ENCODE measurements at places on chromosomes 3 and 15.
A peak's percentile ranks its signal among the peaks of the same experiment; 100 is the strongest.

DNA sequence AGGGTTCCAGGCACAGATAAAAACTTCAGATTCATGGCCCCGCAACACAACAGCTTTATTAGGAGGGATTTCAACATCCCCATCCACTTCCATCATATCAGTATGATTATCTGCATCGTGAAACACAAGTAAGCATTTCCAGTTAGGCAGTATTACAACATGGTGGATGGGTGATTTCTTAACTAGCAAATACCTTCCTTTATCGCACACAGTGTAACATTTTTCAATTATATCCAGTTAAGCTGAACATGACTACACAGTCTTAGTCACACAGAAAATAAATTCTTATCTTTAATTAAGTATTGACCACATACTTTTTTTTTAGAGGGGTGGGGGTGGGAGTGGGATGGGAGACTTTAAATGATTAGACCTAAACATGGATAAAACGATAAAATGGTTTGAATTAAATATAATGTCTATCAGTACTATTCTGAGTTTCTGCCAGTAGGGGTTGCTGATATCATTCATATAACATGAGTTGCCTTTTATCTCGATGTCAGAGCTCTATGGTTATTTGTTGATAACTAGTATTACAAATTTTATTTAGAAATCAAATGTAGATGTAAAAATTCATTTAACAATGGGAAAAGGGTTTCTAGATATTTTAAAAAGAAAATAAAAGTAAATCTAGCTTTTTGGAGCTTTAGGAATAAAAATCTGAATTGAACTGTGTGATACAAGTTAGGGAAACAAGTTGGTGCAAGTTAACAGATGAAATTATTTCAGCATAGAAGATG, 146.6 kb downstream of the TBL1XR1 start:
- peak; percentile 59 for DNase-seq

DNA sequence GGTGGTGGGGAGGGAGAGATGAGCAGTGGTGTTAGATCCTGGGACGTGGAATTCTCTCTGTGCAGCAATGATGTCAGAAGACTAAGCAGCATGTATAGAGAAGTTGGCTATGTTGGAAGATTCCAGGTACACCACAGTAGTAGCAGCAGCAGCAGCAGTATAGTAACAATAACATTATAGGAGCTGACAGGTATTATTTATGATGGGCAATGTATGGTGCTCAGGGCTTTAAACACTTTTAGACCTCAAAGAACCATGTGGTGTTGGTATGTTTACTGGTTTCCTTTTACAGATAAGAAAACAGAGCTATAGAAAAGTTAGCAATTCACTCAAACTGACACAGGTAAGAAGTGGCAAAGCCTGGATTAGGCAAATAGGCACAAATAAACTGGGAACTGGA, 103.9 kb downstream of the CCNL1 start:
- no peak for DNase-seq

- no peak for DNase-seq
Observed at GRCh38 chr3:173745952-173746682, 348.6 kb downstream of the NLGN1 start.

DNA sequence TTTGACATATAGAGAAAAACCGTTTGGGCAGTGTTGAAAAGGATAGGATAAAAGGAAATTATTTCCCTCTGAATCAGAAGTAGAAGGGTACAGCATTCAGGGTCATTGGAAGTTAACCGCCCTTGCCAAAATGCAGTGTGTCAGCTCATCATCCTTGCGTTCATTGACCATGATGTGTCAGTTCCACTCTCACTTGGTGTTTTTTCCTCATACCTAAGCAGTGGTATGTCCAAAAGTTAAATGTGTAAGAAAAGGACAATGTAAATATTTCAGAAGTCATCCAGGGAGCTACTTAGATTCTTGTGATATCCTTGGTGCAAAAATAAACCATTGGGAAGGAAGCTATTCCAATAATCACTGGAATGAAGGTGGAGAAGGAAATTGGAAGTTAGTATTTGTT, 50.7 kb downstream of the MAP6D1 start:
- no peak for DNase-seq

DNA sequence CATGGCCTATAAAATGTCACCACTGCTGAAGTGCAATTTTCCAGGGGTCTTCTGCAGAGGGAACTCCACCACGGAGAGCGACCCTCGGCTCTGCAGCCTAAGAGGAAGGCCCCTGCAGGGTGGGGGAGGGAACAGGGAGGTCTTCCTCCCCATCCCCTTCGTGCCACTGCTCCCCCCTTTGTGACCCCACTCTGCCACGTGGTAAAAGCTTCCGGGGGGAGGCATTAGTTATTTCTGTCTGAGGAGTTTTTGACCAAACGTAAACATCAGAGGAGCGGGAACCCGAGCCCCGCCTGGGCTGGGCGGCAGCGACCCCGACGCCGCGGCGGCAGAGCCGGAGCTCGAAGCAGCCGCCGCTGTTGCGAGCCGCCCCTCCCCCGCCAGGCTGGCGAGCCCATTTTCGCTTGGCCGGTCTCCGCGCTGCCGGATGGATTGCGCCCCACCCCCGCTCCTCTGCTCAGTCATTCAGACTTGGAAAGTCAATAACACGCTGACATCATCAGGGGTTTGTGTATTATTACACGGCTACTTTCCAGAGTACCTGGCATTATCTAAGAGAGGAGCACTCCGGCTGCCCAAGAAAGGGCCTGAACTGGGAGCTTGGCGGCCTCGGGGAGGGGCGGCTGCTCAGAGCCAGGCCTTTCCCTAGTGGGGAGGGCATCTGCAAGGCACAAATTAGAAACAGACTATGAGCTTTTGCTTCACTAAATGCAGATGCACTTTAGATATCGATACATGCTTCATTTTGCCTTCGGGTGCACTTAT, 162.5 kb upstream of the TBL1XR1 start:
- DNase-seq, result peak; percentile 100

GRCh38 chr3:109336291-109336861, 970 bp downstream of the DPPA4 start:
- DNase-seq, result peak; percentile 28

DNA sequence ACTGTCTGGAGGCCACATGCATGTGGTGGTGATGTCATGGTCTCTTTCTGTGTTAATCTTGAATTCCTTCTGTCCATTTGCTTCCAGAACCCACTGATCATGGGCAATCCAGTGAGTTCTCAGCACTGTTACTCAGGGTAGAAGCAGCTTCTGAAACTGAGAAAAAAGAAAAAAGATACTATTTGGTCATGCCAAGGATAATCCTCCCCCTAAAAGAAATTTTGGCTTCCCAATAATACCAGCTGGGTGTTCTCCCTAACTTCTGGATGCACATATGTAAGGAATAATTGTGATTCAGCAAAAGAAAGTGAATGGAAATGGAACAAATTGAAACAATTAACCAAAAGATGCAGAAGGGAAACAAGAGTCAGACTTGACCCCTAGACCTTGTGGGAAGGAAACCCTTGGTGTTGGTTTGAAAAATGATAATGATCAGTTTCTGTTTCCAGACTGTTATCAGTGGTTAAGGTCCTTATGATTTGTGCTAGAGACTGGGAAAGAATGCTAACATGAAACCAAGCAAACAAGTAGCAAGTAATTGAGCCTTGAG, 92.3 kb downstream of the RBMS3 start:
- no peak for DNase-seq

- DNase-seq, result no peak
Observed at GRCh38 chr3:46301122-46301835, 52.6 kb upstream of the CCR2 start.

DNA sequence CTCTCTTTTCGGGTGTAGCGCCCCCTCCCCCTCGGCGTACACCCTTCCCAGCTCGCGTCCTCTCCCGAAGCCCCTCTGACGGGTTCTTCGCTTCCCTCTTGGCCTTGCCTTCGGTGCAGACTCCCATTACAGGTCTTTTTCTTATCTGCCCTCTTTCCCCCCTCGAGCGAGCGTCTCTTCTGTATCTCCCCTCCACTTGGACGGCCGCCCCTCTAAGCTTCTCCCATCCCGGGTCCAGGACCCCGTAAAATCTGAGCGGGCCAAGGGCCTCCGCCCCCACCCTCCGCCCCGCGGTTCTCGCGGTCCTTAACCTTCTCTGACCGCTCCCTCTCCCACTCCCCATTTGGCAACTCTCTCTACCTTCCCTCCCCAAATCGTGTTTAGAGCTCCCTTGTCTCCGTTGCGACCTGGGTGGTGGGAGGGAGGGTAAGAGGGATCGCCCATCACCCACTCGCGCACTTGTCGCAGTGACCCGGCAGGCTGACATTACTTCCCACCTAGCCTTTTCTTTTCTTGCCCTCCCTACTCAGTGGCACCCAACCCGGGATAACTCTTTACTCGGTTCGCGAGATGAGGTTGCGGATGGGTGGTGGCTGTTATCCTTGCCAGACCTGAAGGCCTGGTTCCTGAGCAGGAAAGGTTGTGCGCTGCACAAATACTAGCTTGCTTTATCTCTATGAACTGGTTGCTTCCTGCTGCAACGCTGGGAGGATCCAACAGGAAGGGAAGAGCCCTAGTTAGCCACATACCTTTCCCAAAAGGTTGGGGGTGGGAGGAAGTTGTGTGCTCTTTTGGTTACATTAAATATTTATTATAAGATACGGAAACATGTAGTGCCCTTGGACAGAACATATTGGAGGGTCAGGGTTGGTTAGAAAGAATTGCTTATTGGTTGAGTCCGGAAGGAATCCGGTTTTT, 922 bp downstream of the RAB11A start:
- peak; percentile 61 for DNase-seq

DNA sequence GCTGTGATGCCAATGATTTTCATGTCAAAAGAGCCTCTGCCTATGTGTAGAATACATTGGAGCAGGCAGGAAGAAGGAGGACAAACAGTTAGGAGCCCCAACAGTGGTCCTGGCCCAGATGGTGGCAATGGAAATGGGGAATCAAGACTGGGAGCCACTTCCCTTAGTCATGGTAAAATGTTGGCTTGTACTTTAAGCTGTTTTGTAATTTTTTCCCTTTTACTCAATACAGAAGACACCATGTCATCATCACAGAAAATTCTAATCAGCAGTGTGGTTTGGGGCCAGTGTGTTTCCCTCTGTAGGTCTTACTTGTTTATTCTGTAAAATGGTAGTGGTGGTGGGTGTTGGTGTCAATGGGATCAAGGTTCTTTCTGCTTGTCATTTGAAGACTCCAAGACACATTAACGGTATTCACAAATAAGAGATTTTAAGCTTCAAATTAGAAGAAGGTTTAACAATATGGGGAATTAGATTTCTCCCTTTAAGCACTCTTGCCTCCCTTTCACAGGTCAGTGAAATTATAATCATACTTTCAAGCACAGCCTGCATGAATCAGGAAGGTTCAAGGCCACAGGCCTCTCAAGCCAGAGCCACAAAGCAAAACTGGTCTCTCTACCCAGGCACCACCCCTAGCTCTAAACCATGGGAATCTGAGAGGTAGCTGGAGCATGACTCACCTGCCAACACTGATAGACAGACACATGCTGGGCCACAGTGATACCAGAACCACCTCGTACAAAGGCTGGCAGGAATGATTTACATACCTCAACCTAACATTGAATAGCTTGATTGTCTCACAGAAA, 24.9 kb downstream of the SIAH2 start:
- no peak for DNase-seq

DNA sequence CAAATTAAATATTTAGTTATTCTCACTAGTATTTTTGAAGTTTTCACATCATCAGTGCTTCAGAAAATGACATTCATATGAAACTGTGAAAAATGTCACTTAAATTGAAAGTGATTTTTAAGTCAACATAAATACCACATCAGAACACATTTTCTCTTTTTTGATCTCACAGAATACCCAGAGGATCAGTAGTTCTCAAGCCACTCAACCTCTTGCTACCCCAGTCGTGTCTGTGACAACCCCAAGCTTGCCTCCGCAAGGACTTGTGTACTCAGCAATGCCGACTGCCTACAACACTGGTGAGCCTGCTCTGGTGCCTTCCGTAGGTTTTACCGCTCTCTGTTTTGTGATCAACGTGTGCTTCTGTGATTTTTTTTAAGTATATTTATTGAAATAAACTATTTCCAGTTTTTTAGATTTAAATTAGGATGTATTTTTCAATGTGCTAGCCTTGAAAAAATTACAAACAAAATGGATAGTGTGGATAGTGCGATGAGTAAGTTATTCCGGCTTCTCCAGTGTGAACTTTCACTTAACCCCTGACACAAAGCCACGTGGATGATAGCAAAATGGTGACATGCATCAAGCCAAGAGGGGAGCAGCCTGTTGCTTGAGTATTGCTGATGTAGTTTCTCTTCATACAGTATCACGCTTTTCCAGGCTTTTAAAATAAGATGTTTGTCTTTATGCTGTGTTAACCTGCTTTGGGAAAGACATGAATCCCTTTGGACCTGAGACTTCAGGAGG, 26.5 kb downstream of the LYSMD4 start:
- no peak for DNase-seq

DNA sequence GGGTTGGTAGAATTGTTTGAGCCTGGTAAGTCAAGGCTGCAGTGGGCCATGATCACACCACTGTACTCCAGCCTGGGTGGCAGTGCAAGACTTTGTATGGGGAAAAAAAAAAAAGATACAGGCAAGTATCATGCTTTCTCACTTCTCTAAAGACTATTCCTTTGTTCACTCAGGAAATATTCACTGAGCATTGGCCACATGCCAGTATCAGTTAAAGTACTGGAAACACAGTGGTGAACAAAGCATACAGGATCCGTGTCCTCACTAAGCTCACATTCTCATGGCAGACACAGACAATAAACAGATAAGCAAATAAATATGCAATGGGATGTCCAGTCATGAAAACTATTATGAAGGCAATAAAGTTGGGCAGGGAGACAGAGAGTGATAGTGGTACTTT, 5.1 kb upstream of the MTHFS start:
- DNase-seq, result peak; percentile 51

- no peak for DNase-seq
Observed at GRCh38 chr15:70852501-70853317, 1.2 kb downstream of the LARP6 start.

GRCh38 chr15:67901922-67902321, 62.1 kb upstream of the RNU6-1 start:
- no peak for DNase-seq

DNA sequence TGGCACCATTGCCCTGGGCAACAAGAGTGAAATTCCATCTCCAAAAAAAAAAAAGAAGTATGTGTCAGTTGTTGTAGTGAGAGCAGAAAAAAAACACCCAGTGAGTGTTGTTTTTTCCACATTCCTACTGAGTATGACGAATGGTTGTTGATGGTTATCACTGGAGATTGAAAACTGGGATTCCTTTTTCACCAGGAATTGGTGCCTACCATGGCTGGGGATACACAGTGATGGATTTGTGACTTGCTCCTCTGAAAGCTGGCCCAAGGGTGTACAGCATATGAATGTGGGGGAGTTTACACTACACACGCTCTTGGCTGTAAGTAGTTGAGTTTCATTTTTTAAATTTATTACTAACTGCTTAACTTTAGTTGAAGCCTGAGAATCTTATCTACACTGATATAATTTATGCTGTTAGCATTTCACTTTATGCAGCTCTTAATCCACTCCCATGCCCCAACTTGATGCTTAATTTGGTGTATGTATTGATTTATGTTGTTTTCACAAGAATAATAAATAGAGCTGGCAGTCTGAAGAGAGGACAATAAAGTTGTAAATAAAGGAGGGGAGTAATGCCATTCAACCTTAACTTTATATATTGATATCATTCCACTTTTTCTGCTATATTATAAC, 56.0 kb upstream of the MME start:
- no peak for DNase-seq

GRCh38 chr3:189637750-189638149, 6.6 kb downstream of the TP63 start:
- DNase-seq, result no peak

- no peak for DNase-seq
Observed at GRCh38 chr3:62724503-62724902, 150.7 kb downstream of the CADPS start.

GRCh38 chr15:78880813-78881212, 8.1 kb downstream of the MORF4L1 start:
- DNase-seq, result no peak

Measured in RPMI8226 (cell line).